Activated CD4-positive, alpha-beta T cell treated with anti-CD3 and anti-CD28 coated beads, Interleukin-2, amount 50 U/mL, for 24 hours (primary cell): ENCODE measurements at places on chromosomes 11 and 22.

- DNase-seq: no peak
Observed at GRCh38 chr11:103202048-103202651, 92.9 kb downstream of the DYNC2H1 start.

- DNase-seq: no peak
Observed at GRCh38 chr22:37414288-37414687, 13.0 kb downstream of the ELFN2 start.

GRCh38 chr11:44167046-44167445 lies 71.6 kb downstream of the EXT2 start:
- DNase-seq: no peak

GRCh38 chr11:31875866-31876560 lies 64.9 kb upstream of the PAX6 start:
- DNase-seq: no peak
